ENCODE measurements at places on chromosomes 7 and 10. TPM values are rescaled to one million over a fixed set of nuclear protein-coding genes. Genes with fewer than 3 reads are reported as not detected.

Gene FBXO24
- polyA plus RNA-seq = 0.16 TPM

Gene ERCC6
- polyA plus RNA-seq = 15.9 TPM

GRCh38 chr10:78892338-78893176 is 176.2 kb upstream of the ZMIZ1 start:
- no peak for DNase-seq

DNA sequence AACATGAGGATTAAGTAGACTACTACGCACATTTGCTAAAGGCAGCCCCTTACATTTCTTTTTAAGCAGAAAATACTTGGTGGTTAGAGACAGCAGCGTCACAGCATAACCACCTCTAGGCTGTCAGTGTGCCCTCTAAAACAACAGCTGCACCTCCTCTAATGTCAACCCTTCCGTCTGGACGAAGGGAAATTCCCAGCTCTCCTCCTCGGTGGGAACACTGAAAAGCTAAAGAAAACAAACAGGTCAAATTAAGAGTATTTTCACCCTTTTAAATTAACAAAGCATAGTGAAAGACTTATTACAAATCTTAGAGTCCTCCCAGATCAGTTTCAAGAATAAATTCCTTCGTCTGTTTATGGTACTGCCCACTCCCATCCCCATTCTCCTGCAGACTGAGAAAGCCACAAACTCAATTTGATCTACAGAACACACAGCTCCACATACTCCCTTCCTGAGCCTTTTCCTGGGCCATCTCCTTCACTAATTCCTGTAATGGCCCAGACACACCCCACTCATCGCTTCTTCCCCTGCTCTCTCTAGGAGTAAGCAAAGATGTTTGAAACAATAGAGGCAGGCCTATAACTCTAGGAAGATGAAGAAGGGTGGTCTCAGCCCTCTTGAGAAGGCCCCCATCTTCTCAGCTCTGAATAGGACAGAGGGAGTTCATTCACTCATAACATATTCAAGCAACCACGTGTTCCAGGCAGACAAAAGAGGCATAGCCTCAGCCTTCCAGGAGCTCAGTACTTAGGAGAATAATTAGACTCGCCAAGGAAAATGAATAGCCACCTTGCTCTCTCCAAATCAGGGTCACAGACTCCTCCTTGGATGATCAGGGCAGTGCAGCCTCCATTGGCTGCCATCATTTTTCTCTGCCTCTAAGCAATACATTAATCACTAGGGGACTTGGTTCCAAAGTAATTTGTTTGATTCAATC is 47.5 kb upstream of the HNRNPH3 start:
- DNase-seq = no peak

GRCh38 chr7:159097661-159098423 is 46.8 kb downstream of the VIPR2 start:
- DNase-seq = no peak
